Right kidney (tissue), 9 donors: ENCODE measurements at places on chromosomes 12 and 14.

- DNase-seq = no peak
Observed at GRCh38 chr12:2797721-2798418, 3.1 kb downstream of the FKBP4 start.

DNA sequence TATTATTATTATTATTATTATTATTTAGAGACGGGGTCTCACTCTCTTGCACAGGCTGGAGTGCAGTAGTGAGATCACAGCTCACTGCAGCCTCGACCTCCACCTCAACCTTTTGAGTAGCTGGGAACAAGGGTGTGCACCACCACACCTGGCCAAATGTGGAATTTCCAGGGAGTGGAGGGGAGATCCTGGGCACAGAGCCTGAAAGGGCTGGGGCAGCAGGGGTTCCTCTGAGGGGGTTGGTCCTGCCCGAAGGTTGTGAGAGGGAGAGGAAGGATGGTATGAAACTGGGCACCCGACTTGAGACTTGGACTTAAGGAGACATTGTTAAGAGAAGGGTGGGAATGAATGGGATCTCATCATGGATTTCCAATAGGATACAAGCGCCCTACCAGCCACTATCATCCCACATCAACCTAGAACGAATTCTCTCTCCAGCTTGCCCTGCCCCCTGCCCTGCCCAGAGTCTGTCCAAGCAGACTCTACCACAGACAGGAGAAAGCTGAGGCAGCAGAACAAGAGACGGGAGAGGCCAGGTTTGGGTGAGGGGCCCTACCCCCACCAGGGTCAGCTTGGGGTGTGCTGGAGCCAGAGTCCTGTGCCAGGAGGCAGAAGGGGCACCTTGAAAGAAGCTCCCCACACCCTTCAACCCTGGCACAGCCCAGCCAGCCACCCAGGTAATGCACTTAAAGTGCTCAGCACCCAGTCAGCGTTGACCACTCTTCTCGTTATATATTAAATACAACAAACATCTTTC is 2.4 kb upstream of the DYNC1H1 start:
- DNase-seq = no peak

- no peak for DNase-seq
Observed at GRCh38 chr14:57078054-57078453, 190.7 kb downstream of the EXOC5 start.

GRCh38 chr14:100223332-100224201 is 15.4 kb upstream of the YY1 start:
- no peak for DNase-seq

GRCh38 chr12:74871817-74872216 is 334.2 kb downstream of the ATXN7L3B start:
- no peak for DNase-seq

DNA sequence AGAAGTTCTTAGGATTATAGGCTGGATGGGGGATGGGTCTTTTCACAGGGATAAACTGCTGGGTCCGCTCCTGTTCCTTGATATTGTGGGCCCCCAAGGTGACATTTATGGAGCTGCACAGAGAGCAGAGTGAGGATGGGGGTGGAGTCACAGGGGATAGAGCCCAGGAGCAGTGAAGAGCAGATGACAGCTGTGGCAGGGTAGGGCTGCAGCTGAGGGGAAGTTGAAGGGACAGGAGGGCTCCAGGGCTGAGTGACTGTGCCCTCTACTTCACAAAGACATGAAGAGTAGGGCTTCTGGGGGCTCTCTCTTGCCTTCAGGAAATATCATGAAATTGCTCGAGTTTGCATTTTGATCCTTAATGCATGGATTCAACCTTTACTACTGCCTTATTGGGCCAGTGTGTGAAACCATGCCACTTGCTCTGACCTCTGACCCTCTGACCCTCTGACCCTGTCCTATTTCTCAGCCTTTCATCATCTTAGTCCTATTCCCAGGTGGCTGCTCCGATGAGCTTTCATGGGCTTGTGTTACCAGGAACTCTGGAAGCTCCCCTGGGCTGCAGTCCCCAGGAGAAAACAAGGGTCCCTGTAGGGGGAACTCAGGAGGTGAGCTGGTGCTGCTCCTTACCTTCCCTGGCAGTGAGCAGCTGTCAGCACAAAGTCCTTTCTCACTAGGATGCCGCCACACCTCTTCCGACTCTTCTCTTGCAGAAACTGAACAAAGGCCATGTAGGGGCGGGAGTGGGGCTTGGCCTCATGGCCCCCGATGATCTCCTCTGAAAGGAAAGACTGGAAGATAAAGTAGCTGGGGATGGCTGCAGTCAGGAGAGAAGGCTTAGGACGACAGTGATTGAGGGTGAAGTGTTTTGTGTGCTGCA is 1.6 kb downstream of the GZMH start:
- DNase-seq = no peak

- no peak for DNase-seq
Observed at GRCh38 chr12:55842681-55843429, at the start of gene MMP19. Gene MMP19, minus strand, starts transcription at chr12:55842936. Its CDS starts 106 bp downstream, at chr12:55842830.

GRCh38 chr12:2264651-2265232 is 212.0 kb downstream of the CACNA1C start:
- DNase-seq = no peak

DNA sequence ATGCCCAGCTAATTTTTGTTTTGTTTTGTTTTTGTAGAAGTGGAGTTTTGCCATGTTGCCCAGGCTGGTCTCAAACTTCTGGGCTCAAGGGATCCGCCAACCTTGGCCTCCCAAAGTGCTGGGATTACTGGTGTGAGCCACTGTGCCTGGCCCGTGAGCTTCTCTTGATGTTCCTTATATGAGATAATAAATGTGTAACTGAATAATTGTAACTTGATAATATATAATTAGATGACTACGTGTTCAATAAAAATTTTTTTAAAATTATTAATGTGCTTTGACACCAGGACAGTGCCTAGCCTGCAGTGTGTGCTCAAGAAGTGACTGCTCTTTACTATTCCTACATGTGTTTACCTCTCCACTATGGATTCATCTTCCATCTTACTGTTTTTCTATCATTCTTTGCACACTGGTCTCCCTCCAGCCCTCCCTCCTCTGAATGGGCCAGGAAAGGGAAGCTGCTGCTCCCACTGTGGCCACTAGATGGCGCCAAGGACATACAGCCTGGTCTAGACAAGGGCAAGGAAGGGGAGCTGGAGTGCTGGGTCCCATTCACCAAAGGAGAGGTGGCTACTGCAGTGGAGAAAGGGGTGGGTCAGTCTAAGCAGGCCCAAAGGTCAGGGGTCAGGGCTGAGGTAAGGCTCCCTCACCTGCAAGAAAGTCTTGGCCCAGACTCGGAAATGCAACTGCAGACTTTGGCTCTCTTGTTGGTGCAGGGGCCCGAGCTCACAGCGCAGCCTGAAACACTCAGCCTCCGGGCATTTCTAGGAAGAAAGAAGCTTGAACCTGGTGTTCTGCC is 14.7 kb upstream of the ZNF385A start:
- peak; percentile 68 for DNase-seq

DNA sequence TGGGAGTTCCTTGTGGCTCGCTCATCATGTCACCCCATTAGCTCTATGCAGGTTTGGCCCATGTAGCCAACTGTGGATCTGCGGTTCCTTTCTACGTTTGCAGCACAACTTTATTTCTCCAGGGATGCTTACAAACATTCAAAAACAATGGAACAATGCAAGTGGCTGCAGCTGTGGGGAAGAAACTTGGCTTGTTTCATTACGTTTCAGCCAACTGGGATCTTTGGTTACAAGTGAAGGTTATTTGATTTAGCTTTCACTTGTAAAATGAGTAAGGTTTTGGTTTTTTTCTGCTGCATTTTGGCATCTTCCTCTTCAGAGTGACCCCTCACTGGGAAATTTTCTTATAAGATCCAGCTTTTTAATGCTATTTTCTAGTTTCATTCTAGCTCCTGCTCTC is 105.9 kb downstream of the PLXNC1 start:
- DNase-seq = no peak

GRCh38 chr12:124720681-124721500 is 142.8 kb downstream of the SCARB1 start:
- no peak for DNase-seq

DNA sequence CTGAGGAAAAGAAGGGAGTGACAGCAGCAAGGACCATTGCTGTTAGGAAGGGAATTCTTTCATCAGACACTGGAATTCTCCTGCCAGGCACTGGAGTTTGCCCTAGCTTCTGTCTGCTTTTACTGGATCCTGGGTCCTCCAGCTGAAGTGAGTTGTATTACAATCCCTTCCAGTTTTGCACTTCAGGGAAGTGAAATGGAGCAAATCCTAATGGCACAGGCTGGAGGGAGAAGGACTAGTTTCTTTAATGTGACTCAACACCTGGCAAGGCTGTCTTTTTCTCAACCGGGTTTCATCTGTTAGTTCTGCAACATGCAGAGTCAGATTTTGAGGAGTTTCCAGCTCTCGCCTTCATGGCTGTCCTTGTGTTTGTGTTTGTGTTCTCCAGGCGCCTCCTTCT is 45.8 kb downstream of the ETV6 start:
- DNase-seq = no peak

- DNase-seq = no peak
Observed at GRCh38 chr12:84813780-84814663, 98.6 kb downstream of the SLC6A15 start.

DNA sequence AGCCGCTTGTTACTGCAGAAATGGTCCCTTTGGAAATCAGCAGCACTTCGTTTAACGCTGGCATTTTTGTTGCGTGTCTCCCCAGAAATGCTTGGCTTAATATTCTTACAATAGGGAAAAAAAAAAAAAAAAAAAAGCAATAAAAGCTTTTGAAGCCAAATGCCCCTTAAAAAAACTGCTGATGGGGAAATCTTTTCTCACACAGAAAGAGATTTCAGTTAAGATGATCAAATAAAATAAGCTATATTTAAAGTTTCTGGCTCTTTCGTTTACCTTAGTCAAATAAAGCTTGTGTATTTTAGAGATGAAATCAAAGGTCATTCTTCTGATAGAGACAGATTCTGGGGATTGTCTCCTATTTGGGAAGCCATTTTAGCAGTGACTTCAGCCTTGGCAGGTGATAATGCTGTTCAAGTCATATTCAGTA is 52.4 kb upstream of the FRS2 start:
- no peak for DNase-seq

DNA sequence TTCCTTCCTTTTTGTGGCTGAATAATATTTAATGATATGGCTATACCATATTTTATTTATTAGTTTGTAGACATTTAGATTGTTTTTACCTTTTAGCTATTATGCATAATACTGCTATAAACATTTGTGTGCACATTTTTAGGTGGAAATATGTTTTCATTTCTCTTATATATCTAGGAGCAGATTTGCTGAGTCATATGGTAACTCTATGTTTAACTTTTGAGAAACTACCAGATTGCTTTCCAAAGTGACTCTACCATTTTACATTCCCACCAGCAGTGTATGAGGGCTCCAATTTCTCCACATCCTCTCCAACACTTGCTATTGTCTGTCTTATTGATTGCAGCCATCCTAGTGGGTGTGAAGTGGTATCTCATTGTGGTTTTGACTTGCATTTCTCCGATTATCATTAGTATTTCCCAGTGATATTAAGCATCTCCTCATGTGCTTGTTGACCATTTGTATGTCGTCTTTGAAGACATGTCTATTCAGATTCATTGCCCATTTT is 160.2 kb downstream of the KICS2 start:
- DNase-seq = no peak

DNA sequence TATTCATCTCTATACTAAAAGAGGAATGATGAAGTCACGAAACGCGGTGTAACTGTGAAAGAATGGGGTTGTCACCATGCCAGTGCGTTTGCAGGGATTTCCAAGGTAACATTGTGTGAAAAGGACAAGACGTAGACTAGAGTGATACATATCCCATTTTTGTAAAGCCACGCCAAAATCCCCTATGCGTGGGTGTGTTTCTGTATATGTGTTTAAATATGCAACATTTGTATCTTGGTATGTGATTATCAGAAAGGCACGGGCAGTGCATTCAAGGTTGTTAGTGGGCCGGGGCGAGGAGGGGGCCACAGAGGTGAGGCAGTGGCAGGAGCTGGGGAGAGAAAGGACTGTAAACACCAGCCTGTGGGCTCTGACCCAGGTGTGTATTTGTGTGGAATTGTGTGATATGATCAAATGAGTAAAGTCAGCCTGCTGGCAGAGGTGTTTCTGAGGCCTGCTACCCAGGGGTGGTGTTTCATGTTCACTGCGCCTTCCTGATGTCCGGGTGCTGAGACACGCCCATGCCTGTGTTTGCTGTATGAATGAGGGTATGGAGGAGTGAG is 137.8 kb downstream of the ADGRD1 start:
- no peak for DNase-seq

DNA sequence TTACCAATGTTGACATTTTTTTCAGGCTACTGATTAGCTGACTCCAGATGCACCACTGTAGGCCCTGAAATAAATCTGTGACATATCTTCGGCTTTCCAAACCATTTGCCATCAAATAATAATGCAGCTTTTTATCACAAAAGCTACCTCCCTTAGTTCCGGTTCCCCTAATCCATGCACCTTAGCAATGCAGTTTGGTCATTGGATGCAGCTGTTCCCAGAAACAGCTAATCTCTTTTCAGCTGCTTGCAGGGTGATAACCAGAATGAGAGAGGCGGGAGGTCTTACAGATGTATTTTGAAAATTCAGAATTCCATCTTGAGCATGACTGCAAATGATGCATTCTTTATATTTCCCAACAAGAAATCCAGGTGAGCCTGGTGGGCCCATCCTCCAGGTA is 646.2 kb downstream of the SOX5 start:
- DNase-seq = no peak
